GOT3 (cell line): ENCODE measurements at places on chromosomes 2 and 18.

- no peak for DNase-seq
Measured at GRCh38 chr2:100350661-100351185, 28.4 kb upstream of the LONRF2 start.

GRCh38 chr2:42931818-42932195, 139.4 kb upstream of the HAAO start:
- DNase-seq: no peak

- no peak for DNase-seq
Measured at GRCh38 chr2:135551356-135551755, 20.1 kb downstream of the R3HDM1 start.

DNA sequence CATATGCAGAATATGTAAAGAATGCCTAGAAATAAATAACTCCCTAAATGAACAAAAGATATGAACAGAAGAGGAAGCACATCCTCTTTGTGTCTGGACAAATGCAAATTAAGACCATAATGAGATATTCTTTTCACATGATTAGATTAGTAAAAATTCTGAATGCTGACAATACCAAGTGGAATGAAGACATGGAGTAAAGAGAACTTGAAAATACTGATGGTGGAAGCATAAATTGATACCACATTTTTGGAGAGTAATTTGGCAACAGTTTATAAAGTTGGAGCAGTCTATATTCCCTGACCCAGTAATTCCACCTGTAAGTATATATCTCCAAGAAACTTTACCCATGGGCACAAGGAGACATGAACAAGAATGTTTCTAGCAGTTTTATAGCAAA, 130.0 kb downstream of the CAPN13 start:
- DNase-seq: no peak

DNA sequence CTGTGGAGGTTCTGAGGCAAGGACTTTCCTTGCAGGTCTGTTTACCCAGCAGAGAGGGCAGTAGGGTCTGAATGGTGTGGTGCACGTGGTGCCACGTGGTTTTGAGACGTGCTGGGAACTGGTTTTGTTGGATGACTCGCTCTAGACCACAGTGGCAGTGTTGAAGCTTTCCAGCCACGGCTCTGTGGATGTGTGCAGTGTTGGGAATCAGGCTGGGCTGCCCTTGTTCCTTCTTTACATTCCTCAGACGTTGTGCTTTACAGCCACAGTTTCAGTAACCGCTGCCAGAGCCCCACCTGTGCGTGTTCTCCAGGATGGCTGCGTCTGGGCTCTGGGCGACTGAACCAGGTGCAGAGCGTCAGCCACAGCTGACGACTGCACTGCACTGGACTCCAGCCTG, 8.2 kb downstream of the CTDP1 start:
- DNase-seq: no peak

- no peak for DNase-seq
Measured at GRCh38 chr18:10482985-10483949, 28.8 kb downstream of the APCDD1 start.

DNA sequence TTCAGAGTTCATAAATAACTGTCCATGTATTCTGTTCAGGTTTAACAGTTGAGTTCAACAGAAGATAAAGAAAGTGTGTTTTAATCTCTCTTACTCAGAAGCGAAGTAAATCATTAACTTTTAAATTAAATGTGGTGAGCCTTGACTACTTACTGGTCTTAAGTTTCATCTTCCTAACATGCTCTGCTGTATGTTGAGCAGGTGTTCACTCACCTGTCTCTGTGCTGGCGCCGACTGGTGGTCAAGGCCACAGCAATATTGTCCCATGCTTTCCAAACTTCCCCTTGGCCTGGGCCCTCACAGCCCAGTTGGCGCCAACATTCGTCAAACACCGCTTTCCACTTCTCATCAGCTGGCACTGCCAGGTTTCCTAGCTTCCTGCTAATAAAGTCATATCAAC, 17.0 kb upstream of the MPP4 start:
- DNase-seq: no peak

DNA sequence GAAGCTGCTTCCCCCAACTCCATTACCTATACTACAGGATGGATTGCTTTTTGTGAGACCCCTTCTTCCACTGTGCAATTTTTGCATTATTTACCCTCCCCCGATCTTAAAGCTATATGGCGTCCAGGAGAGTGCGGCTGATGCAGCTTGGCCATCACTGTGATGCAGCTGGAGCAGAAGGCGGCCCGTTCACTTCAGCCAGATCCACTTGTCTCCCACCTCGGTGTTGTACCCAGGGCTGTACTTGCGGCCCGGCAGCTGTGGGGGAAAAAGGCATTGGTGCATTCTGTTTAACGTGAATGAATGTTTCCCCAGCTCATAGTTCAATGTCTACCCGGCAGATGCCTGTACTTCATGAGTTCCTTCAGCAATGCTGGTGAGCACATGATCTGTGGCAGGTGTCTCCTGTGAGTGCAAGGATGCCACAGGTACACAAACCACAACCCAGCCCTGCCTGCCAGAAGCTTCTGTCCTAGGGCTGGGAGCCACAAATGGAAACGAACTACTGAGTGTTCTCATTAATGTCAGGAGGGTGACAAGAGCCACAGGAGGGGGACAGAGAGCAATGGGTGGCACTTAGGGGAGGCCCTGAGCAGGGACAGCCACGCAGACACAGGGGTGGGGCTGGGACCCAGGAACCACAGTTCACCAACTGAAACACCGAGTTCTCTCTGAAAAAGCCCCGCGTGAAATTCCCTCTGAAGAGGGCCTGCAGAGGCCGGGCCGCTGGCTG, 64.0 kb downstream of the NDUFA10 start:
- no peak for DNase-seq

DNA sequence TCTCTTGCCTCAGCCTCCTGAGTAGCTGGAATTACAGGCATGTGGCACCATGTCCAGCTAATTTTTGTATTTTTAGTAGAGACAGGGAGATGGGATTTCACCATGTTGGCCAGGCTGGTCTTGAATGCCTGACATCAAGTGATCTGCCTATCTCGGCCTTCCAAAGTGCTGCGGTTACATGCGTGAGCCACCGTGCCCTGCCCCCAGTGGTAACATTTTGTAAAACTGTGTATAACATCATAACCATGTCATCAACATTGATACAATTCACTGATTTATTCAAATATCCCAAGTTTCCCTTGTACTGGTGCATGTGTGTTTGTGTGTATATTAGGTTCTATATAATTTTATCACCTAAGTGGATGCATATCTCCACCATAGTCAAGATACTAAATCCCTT, 70.0 kb downstream of the PDCL3 start:
- no peak for DNase-seq

DNA sequence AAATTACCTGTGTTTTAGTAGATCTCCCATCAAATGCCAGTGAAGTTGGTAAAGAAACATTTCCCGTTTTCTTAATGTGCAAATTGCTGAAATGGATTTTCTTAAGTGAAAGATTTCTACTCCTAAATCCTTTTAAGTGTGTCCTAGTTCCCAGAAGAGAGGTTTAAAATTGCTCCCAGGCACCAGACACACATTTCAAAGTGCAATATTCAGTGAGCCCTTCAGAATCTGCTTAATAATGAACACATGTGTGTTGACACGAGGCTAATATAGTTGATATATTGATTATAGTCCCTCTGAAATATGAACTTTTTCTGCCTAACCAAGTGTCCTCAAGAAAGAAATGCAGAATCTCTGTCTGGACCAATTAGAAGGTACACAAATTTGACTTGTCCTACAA, 861.7 kb upstream of the CNTNAP5 start:
- DNase-seq: no peak

DNA sequence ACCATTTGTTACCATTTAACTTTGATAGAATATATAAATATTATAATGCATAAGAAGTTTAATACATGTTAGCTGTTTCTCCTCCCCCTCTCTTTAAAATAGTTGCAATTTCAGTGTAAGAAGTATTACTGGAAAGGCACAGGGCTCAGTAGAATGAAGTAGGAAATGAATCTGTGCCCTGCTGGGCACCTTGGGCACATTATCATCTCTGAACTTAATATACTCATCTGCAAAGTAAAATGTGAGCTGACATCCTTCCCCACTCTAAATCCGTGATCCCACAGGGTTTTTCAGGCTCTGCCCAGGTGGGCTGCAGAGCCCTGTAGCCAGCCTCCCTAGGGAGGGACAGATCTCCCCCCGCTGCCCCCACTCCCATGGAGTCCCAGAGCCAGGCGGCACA, 56.8 kb downstream of the DPP4 start:
- no peak for DNase-seq

DNA sequence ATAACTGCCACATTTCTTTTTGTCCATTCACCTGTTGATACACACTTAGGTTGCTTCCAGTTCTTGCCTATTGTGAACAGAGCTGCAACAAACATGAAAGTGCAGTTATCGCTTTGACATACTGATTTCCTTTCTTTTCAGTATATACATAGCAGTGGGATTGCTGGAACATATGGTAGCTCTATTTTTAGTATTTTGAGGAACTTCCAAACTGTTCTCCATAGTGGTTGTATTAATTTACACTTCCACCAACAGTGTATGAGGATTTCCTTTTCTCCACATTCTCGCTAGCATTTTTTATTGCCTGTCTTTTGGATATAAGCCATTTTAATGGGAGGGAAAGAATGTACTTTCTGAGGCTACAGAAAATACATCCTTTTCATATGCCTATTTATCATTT, 167.4 kb downstream of the GULP1 start:
- no peak for DNase-seq

GRCh38 chr2:237012577-237013267, 73.0 kb upstream of the COPS8 start:
- DNase-seq: no peak

DNA sequence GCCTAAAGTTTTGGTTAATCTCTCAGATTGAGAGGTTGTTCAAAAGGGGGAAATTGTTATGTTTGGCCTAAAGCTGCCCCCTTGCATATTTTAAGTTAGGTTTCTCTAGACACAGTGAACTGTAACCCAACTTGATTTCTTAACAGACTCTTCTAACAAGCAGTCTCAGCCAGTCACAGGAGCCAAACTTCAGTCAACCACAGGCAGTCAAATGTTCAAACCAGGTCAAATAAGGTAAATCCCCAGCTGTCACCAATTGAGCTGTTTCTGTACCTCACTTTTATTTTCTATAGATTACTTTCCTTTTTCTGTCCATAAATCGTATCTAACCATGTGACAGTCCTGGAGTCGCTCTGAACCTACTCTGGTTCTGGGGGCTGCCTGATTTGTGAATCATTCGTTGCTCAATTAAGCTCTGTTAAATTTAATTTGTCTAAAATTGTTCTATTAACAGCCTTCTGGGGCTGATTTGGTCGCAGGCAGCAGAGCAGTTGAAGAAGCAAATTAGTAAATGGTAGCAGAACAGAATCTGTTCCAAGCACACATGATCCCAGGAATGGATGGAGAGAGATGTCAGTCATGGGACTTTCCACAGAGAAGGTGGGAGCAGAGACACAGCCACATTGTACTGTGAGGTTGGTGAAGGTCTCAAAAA, 16.4 kb upstream of the NFU1 start:
- no peak for DNase-seq

- no peak for DNase-seq
Measured at GRCh38 chr2:203683421-203683820, 23.0 kb upstream of the CD28 start.

- DNase-seq: no peak
Measured at GRCh38 chr2:75375646-75376582, 176.6 kb upstream of the TACR1 start.

DNA sequence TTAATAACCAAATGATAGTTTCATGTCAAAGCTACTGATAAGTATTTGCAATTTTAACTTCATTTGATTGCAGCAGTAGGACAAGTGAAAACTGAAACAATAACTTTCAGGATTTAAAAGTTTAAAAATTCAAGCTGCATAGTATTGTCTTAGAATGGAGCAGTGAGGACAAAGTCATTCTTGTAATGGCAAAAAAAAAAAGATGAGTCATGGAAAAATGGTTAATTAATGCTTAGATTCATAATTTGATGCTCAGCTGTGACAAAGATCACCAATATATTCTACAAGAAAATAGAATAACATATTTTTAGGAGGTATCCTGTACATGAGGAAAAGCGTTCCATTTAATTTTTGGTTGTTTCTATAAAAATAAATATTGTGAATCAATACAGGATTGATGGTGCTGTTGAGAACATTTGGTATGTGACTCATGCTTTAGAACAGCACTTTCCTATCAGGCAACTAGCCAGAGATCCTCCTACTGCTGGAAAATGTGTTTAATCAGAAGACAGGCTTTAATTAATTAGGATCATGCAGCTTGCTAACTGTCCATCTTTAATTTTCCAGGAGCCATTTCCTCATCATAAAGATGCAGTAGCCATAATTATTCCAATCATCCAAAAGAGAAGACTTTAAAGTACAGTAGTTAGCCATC, 239.0 kb upstream of the MMADHC start:
- no peak for DNase-seq

DNA sequence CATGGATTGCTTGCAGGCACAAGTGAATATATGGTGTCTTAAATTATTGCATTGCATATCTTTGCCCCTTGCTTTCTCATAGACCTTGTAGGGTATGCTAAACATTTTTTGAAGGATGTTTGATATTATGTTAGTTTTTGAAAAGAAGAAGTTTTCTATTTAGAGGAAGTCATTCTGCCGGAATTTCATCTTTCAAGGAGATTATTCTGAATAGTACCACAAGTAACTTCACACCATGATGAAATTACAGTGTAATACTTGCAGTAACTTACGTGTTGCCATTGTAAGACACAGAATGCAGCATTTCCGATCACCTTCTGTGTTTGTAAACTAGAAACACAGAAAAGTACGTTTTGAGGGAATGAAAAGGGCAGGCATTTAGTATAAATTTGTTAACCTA, 71.9 kb downstream of the ACVR2A start:
- no peak for DNase-seq

- no peak for DNase-seq
Measured at GRCh38 chr2:152508446-152508845, 173.5 kb downstream of the FMNL2 start.

DNA sequence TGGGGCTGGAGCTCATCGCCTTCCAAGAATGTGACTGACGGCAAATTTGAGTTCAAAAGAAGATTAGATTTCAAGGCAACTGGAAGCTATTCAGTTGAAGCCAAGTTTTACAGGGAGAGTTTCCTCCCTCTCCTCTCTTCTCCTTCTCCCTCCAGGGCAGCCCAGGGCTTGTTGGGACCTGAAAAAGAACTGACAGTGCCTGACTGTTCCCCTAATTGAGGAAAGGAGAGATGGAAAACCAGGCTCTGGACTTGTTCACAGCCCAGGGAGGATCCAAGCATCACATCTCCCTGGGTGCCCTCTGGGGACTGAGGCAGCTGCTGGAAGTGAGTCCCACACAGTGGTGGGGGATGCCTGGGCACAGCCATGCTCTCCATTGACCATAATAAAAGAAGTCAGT, 88.1 kb downstream of the THNSL2 start:
- no peak for DNase-seq

DNA sequence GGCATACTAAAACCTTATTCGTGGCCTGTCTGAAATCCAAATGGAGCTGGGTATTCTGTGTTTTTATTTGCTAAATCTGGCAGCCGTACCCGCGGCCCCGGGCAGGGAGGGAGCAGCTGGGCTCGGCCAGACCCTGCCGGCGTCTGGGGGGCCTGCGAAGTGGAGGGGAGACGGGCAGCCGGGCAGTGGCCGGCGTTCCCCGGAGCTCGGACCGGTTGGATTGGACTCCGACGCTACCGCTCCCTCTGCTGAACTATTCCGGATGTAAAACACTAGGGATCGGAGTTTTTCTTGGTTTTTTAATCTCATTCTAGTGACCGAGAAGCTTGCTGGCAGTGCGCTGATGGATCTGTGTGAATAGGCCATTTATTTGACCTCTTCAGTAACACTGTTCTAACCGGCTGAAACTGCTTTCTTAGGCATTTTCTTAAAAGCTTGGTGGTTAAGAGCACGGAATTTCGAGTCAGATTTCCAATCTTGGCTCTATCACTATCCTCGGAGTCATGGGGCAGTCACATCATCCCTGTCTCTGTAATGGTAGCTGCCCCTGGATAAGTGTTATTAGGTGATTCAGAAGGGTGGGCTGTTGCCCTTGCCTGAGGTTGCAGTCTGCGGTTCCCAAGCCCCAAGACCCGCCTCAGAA, 694 bp downstream of the UNC50 start:
- DNase-seq: no peak
